Epithelial cell of umbilical artery (primary cell): ENCODE measurements at places on chromosomes 2 and 18. TPM values are rescaled to one million over a fixed set of nuclear protein-coding genes. Genes with fewer than 3 reads are reported as not detected.

CRYBA2 gene
- not detected in 2 replicates for total RNA-seq

CDK15 gene
- 0.30 TPM in 1 of 2 replicates, not detected in the other for total RNA-seq

TRPM8 gene
- total RNA-seq = 0.15 TPM in 1 of 2 replicates, not detected in the other

TLX2 gene
- not detected in 2 replicates for total RNA-seq

FAM124B gene
- total RNA-seq = 134 and 155 TPM in 2 replicates

RNU2-63P gene
- total RNA-seq = 15.6 and 88.5 TPM in 2 replicates

CCL20 gene
- 0.65 TPM in 1 of 2 replicates, not detected in the other for total RNA-seq

RNF144A gene
- 9.9 and 13.6 TPM in 2 replicates for total RNA-seq

GCKR gene
- 3.2 and 8.8 TPM in 2 replicates for total RNA-seq

RAMP1 gene
- not detected in 2 replicates for total RNA-seq

DNPEP gene
- 47.4 and 60.8 TPM in 2 replicates for total RNA-seq

GRB14 gene
- 4.5 and 11.9 TPM in 2 replicates for total RNA-seq

SMYD5 gene
- total RNA-seq = 14.0 and 19.9 TPM in 2 replicates

LYPD6 gene
- total RNA-seq = 2.6 and 7.4 TPM in 2 replicates

CRACDL gene
- total RNA-seq = 4.2 and 7.3 TPM in 2 replicates

AOX1 gene
- total RNA-seq = 0.32 and 2.0 TPM in 2 replicates

SKOR2 gene
- not detected in 2 replicates for total RNA-seq

FAM237A gene
- total RNA-seq = not detected in 2 replicates

C2orf49 gene
- total RNA-seq = 19.5 and 31.5 TPM in 2 replicates
